ENCODE measurements at places on chromosomes 6 and 20.

GRCh38 chr6:130405549-130405948 is 39.7 kb downstream of the TMEM200A start:
- DNase-seq = no peak

DNA sequence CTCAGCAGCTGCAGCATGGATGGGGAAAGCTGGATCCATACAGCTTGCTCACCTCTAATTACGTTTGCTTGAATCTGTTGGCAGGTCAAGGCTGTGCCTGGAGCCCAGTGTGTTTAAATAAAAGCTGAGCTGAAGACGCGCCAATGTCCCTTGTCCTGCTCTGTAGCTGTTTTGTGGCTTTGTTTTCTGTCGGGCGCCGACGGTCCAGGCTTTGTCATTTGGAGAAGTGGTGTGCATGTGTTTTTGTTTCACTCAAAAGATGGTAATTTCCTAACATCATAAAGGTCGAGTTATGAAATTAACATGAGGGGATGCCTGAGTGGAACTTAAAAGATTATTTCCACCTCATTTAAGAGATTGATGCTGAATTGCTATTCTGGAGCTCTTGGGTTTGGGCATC is 107.6 kb downstream of the SLC24A3 start:
- no peak for DNase-seq

DNA sequence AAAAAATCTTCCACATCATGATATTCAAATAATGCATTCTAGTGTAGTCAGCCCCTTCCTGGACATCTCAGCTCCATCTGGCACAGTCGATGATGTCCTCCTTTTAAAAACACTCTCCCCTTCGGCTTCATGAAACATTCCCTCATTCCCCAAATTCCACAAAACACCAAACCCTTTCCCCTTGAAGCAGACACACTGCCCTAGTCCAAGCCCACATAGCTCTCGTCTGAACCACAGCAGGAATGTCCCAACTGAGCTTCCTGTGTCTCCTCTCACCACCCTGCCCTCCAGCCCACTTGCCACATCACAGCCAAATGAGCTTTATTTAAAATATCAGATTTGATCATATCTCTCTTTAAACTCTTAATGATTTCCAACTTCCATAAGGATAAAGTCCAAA is 106.4 kb upstream of the CARMIL1 start:
- DNase-seq = no peak

DNA sequence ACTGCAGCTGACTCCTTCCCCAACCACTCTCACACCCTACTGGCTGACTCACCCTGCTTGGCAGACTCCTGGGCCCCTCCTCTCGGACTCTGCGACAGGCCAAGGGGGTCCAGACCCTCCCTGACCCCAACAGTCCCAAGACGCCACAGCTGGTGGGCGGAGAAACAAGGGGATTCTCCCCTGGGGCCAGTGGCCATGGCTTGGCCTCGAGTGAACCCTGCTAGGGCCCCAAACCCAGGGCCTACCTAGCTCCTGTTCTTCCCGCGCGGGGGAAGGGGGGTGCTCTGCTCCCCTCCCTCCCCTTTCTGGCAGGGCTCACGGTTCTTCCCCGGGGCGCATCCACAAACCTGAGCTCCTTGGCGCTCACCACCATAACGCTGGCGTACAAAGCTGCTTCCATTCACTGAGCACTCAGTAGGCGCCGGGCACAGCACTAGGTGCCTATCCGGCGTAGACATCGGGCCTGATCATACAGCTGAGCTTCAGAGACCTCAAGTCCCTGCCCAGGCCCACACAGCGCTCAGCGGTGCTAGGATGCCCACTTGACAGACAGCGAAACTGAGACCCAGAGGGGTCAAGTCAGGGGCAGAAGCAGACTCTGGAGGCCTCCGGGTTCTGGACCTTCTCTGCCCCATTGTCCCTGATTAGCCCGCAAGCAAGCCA is 597 bp downstream of the ADA start:
- no peak for DNase-seq

GRCh38 chr6:30544666-30545272 is 11.5 kb downstream of the GNL1 start:
- no peak for DNase-seq

GRCh38 chr6:16973545-16974386 is 128.1 kb upstream of the STMND1 start:
- no peak for DNase-seq

DNA sequence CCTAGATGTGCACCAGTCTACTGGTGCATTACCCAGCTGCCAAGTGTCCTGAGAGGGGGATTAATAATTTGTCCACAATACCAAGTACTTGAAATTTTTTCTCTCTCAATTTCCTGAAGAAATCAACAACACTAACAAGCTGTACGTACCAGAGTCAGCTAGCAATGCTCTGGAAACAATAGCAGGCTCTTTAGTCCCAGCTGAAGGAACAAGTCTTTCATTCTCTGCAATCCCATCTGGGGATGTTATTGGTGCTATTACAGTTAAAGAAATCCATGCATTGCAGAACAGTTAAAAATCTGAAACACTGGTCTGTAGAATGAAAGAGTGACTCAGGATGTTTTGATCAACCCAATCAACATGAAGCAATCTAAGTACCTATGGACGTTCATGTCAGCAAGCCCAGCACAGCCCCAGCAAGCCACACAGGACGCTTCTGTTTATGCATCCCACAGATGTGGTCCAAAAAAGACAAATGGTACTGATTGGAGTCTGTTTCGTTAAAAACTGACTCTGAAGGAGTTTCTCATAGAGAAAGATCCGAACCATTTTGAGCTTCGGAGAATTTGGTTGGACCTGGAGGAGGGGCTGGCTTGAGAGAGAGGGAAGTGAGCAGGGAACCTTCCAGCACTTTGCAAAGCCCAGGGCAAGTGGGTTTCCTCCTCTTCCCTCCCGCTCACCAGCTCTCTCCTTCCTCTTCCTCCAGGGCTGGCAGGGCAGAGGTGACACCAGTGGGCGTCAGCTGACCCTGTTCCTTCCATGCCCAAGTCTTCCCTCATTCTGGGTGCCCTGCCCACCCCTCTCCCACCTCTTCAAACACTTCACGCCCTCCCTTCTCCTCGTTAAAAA is 11.9 kb downstream of the PRR18 start:
- DNase-seq = no peak

- no peak for DNase-seq
Measured at GRCh38 chr6:91057689-91058088, 470.8 kb upstream of the MAP3K7 start.

GRCh38 chr6:164164876-164165275 is 750.4 kb downstream of the QKI start:
- DNase-seq = no peak

DNA sequence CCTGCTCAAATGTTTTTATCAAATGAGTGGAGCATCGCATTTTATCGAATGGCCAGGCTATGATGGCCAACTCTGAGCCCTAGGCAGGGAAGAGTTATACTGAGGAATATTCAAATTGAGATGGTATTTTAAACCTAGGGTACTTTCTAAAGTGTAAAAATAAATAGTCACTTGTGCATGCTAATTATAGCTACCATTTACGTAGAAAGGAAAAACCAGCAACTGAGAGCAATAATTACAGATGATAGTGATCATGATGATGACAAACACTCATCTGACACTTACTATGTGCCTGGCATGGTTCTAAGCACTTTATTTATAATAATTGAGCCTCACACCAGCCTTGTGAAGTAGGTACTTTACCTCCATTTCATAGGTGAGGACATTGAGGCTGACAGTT is 455.7 kb downstream of the CD83 start:
- DNase-seq = no peak

DNA sequence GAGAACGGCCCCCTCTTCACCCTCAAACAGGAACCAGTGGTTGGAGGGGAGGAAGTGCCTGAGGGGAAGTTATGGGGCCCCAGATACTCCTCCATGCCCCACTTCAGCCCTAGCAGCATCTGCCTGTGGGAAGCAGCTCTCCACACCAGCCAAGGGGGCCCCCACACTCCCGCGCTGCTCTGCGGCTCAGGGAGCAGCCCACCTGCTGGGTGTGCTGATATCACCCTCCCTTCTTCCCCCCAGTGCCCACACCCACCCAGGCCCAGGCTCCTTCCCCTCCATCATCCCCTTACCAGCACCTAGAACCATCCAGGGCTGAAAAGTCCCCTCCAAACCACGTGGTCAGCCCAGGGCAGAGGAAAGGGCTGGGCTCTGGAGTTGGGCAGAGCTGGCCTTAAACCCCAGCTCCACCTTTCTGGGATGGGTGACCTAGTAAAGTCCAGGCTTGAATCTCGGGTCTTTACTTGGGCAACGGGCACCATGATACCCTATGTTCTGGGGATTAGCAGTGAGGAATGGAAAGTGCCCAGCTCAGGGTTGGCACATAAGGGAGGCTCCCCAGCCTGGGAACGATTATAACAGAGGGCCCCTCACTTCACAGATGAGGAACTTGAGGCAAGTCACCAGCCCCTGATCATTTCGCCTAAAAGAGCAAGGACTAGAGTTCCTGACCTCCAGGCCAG is 663 bp downstream of the LST1 start:
- no peak for DNase-seq

All from neural crest cell (in vitro differentiated cells).